ENCODE measurements at places on chromosomes 5 and 9.
A peak's percentile ranks its signal among the peaks of the same experiment; 100 is the strongest.

- peak; percentile 60 for DNase-seq
These were observed 17.1 kb downstream of the MTREX start for GRCh38 chr5:55324815-55325418.

DNA sequence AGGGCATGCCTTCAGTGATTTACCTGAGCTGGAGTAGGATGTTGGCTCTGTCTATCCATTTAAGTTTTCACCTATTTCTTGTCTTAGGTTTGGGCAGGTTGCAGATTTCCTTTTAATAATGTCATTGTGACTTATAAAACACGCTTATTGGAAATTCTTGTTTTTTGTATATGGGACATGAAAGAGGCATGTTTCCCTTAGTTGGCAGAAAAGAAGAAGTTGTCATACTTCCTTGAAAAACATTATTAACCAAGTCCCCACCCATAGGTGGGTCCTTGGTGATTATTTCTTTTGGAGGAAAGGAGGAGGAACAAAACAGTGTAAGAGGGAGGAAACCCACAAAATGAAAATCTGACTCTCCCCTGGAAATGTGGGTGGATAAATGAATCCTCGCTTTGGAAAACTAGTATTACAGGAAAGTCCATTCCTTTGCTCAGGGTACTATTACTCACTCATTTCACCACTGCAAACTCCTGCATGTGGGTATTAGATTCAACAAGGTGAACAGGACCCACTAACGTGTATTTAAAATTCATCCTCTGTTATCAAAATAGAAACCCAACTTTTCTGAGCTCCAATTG, 9.3 kb downstream of the CER1 start:
- no peak for DNase-seq

DNA sequence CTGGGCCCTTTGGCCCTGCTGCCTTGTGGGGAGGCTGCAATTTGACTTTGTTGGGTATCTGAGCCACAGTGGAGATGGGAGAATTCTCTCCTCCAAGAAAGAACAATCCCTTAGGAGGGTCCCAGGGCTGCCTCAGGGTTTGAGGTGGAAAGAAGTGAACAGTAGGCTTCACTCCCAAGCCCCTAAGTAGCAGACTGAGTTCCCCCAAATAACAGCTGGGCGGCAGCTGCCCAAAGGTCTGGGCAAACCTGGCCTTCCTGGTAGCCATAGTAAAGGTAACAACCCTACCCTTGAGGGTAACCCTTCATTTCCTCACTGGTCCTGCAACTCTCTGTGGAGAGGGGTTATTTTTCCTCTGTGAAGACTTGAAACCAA, 746 bp downstream of the RGS3 start:
- no peak for DNase-seq

DNA sequence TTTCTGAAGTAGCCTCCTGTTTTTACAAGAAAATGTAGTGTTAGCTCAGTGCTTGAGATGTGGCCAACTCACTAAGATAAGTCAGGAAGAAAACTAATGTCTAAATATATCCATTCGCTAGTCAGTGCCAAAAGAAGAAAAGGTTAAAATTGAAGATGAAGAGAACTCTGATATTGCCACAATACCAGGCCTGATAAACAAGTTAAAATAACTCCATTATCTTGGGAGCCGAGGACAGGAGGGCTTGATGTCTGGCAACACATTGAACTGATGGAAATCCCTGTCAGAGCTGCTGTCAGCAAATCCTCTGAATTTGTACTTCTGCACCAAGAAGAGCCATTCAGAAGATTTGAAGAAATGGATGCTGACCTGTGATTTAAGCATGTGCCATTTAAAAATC, 103.4 kb downstream of the LRRC70 start:
- no peak for DNase-seq

DNA sequence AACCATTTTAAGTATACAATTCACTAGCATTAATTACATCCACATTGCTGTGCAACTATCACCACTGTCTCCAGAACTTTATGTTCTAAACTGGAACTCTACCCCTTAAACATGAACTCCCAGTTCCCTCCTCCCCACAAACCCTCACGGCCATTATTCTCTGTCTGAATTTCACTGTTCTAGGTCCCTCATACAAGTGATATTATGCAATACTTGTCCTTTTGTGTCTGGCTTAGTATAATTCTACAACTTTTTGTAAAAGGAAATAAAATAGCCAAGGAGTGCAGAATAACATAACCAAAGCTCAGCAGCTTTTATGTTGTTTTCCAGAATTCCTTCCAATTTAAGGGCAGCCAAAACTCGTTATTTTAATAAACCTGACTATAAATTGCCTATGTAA, 53.2 kb downstream of the NAA35 start:
- no peak for DNase-seq

- no peak for DNase-seq
These were observed 67.2 kb downstream of the KIF4B start for GRCh38 chr5:155080721-155081120.

- DNase-seq: no peak
These were observed 20.1 kb downstream of the STK10 start for GRCh38 chr5:172167895-172168294.

- DNase-seq: no peak
These were observed 4.1 kb downstream of the PAX5 start for GRCh38 chr9:37029776-37030610.

GRCh38 chr5:174234388-174234787, 188.9 kb downstream of the NSG2 start:
- DNase-seq: peak; percentile 17

DNA sequence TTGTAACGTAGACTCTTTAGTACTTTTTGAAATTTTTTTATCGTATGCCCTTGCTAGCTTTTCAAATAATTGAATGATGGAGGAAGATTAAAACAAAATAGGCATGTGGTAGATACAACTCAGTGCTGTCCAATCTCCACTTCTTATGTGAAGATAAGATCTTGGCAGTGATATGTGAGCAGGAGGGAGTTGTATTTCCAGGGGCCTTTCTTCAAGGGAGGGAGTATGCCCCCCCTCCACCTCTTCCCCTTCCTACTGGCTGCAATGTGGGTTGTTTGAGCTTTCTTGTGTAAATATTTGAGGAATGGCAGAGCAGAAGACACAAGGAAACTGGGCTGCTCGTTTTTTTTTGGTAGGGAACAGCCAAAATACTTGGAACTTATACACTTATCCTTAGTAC, 374.9 kb downstream of the PSAT1 start:
- DNase-seq: peak; percentile 46

GRCh38 chr9:91533382-91533781, 109.8 kb upstream of the NFIL3 start:
- DNase-seq: no peak

GRCh38 chr9:114108016-114108833, 9.1 kb upstream of the KIF12 start:
- DNase-seq: peak; percentile 70

DNA sequence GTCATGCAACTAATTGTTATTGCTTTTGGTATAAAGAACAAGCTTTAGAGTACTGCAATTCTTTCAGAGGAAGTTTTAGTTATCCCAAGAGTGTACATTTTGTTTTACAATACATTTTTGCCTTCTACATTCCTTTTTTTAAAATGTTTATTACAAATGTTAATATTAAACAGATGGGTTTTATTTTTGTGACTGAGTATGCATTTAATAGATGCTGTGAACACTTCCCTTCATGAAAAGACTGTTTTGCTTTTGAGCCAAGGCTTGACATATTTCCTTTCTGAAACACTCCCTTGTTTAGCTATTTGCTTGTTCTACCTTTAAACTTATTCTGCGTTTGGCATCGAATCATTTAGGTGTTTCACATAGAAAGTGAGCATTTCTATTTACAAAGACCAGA, 14.8 kb upstream of the ZNF474 start:
- no peak for DNase-seq

DNA sequence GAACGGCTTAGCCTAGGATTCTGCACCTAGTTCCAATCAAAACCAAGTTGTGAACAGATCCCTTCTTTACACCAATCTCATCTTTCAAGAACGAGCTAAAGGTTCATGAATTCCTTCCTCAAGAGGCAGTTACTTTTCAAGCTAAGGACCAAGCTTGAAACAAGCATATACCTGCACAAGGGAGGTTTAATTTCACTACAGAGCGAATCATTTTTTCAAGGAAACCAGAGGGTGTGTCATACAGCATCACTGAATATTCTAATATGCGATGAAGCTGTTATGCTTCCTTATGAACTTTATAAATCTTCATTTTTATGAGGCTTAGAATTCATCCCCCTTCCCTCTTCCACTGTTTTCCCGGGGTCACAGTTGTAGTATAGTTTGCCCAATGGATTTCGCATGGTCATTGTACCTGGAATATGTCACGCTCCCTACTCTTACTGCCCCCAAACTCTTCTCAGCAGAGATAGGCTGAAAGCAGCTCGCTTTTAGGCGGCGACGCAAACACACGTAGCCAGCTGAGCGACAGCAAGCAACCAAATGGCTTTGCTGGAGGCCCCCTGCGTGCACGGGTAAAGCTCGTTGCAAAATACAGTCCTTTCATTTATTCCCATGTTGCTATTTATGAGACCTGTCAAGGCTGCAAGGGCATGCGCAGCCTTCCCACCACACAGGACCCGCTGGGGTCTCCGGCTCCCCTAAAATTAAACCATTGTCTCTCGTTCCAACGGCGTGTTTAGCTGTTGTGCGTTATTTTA, 832 bp downstream of the LMBRD2 start:
- peak; percentile 54 for DNase-seq

DNA sequence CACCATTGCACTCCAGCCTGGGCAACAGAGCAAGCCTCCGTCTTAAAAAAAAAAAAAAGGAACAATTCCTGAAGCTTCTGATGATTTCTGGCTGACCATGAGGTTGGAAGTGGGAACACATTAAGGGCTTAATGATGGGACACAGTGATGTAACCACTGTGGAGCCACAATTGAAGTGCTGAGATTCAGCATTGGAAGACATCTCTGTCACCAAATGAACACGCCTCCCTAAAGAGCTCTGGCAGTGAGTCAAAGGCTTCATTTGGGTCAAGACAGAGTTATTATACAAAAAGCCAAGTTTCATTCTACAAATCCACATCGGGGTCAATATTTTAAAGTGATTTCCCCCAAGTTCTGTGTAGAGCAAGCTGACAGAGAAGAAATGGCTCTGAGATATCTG, 4.5 kb upstream of the S1PR3 start:
- no peak for DNase-seq

GRCh38 chr9:135130207-135130976, 42.9 kb downstream of the OLFM1 start:
- peak; percentile 51 for DNase-seq

- DNase-seq: no peak
These were observed 115.3 kb upstream of the PCSK5 start for GRCh38 chr9:75775166-75775565.

- DNase-seq: peak; percentile 73
These were observed 161.4 kb downstream of the GIN1 start for GRCh38 chr5:102958481-102959011.

DNA sequence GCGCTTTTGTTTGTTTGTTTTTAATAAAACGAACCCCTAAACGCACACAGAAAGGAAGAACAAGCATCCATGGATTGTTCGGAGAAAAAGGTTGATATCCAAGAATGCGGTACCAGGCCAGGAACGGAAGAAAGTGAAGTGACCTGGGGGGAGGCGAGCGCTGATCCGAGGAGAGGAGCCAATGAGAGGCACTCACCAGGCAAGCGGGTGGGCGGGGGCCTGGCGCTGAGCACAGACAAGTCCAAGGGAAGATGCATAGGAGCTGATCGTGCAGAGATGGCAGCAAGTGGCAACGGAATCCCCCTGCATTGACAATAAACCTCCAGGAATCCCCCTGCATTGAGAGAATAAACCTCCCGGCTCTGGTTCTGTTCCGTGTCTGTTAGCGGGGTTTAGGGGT, 8.4 kb downstream of the OBP2B start:
- DNase-seq: no peak

DNA sequence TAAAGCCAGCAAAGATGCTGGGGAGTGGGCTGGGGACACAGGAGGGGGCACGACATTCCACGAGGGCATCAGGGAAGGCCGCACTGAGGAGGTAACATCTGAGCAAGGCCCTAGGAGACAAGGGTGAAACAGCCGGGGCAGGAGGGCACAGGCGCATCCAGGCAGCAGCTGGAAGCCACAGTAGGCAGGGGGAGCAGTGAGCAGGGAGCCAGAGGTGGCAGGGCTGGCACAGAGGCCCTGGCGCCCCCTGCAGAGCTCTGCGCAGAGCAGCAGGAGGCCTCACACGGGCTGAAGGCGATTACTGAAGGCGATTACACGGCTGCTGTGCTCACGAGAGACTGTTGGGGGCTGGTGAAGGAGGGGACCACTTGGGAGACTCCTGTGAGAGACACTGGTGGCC, 15.4 kb downstream of the LMAN2 start:
- peak; percentile 22 for DNase-seq

- DNase-seq: no peak
These were observed 23.7 kb downstream of the SPATA31D1 start for GRCh38 chr9:82012276-82012675.

GRCh38 chr5:149391524-149391923, 12.4 kb upstream of the IL17B start:
- no peak for DNase-seq

GRCh38 chr5:1324301-1324700, 20.6 kb downstream of the CLPTM1L start:
- no peak for DNase-seq

DNA sequence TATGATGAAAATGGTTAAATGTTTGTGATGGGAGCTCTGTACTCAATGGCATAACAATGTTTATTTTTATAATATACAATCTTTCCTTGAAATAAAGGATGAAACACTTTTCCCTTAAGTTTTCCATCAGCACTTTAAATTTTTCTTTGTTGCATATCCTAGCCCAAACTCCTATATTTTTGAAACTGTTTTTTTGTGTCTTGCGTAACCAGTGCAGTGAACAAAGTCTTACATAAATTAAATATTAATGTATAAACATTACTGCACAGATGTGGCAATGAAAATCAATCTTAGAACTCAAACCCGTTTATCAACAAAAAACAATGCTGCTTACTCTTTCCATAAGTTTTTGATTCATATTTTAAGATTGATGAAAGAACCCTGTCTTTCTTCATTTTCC, 34.1 kb upstream of the IL31RA start:
- no peak for DNase-seq

- DNase-seq: no peak
These were observed 40.0 kb downstream of the MTMR12 start for GRCh38 chr5:32272746-32273145.

- DNase-seq: peak; percentile 78
These were observed 148.7 kb upstream of the RANBP3L start for GRCh38 chr5:36450229-36451014.

DNA sequence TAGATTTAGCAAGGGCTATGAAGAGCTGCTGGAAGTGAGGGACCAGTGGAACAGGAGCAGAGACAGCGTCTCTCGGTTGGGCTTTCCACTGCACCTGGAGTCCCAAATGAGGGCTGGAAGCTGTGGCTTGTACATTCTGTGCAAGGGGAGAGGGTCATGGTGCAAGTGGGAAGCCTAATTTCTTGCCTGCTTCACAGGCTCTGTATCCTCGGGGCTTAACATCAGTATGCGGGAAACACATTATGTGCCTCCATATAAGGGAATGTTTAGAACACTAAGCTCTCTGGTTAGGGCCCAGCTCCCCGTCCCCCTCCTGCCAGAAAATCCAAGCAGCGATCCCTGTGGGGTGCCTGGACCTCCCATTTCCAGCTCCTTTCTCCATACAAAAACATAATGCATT, 89.0 kb upstream of the NIPAL4 start:
- peak; percentile 65 for DNase-seq

All from M059J (cell line).